ENCODE measurements at places on chromosomes 7 and 10.
A peak's percentile ranks its signal among the peaks of the same experiment; 100 is the strongest.

- no peak for DNase-seq
Measured at GRCh38 chr7:148153616-148154284, 436.8 kb upstream of the C7orf33 start.

DNA sequence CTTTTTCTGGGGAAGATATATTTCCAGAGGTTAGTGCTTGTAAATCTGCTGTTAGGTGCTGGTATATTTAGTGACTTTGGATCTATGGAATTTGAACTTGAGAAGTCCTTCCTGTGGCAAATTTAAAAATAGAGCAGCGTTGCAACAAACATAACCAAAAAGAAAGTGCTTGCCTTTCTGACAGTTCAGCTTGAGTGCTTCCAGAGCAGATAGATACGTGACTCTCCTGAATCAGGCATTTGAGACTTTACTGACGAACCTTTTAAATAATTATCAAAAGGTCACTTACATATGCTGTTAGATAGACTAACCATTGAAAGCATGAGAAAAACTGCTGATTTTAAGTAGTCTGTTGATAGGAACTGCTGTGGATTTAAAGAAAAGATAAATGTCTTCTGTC, 387.5 kb upstream of the LRRTM3 start:
- DNase-seq, result no peak

DNA sequence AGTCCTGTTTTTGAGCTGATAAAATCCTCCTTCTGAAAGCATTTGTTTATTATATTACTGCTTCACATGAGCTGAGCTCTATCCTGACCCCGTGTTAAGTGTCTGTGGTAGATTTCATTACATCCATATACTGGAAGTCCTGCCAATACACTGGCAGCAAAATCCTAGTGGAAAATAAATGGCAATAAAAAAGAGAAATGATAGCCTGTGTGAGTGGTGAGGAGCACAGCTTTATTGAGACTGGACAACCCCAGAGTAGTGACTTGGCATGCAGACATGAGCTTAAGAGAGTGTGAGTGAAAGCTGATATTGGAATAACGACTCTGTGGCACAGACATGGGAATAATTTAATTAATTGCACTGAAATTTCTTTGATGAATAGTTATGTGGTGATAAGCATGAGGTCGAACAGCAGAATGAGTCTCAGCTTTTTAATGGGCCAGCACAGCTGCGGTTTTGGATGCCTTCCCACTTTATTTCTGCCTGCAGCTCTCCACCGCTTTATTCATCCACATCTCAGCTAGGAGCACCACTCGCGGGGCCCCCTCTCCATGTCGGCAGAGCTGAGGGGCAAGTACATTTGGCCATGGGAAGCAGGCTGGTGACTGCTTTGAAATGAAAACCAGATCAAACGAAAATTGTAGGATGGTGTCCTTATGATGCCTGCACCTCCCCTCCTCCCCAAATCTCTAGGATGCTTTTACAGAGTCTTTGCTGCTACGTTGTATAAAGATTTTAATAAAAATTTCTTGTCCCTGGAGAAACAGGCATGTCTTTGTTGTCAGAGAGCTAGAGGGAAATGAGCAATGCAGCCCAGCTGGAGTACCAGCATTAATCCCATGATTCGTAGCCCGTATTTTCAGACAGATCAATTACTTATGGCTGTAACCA, 494.3 kb downstream of the AUTS2 start:
- no peak for DNase-seq

GRCh38 chr10:845526-845925, 86.0 kb downstream of the LARP4B start:
- DNase-seq, result no peak

DNA sequence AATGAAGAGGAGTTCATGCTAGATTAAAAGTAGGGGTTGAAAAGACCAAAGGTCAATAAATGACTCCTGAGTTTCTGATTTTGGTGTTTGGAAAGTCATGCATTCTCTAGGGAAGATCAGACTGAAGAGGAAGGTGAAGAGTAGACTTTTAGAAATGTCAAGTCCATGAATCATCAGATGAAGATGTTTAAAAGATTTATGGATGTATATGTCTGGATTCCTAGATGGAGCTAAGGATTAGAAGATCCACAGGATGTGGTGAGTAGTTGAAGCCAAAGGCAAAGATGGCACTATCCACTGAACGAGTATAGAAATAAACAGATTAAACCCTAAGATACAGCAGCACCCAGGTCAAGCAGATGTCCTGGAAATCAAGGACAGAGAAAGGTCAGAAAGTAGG, 298.5 kb downstream of the GPAM start:
- DNase-seq, result no peak

DNA sequence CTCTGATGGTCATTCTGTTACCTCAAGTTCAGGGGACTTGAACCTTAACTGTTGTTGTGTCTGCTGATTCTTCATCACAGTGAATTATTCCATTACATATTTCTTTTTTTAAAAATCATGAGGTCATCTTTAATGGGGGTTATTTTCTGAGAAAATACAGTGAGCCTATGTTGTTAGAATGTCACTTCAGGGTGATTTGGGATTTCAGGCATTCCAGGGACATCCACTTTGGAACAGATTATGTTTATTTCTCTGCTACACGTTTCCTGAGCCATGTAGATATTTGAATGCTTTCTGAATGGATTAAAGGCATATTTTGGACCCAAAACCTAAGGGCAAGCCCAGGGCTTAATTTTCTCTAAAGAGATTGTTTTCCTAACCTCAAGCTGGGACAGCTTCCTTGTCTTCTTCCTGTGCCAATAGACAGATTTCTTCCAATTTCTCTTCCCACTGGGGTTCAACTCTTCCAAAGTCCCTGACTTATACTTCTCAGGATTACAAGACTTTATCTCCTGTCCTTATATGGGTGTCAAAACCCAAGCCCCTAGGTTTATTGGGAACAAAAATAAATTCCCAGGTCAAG, 271.7 kb downstream of the ARHGAP12 start:
- DNase-seq, result no peak

- peak; percentile 47 for DNase-seq
Measured at GRCh38 chr7:38796626-38797501, 112.1 kb downstream of the VPS41 start.

DNA sequence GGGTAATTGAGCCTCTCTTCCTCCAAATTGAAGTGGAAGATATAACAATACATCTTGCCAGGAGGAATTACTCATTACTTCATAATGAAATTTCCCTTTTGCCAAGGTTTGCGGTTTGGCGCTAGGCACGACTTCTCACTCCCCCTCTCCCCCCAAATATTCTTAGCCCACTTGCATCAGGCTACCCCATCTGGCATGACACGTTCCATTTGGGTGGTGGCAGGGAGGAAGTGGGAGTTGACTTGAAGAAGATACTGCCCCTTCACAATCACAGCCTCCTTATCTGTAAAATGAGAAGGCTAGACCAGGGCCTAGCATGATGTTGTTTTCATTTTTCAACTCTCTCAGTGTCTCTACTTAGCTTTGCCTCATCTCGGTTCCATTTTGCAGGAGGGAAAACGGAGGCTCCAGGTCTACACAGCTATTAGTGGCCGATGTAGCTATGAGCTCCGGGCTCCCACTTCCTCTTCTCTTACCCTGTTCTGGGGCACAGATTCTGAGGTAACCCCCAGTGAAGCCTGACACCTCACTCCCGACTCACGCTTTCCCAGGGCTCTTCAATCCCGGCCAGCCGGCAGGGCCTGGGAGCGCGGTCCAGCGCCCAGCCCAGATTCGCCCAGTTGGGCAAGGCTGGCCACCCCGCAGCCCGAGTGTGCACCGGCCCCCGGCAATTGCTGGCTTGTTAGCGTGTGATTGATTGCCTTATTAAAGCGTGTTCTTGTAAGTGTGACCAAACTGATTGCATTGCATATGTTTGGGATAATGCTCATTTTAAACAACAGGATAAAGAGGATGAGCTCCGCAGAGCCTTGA, 6.5 kb downstream of the EVX1 start:
- no peak for DNase-seq

DNA sequence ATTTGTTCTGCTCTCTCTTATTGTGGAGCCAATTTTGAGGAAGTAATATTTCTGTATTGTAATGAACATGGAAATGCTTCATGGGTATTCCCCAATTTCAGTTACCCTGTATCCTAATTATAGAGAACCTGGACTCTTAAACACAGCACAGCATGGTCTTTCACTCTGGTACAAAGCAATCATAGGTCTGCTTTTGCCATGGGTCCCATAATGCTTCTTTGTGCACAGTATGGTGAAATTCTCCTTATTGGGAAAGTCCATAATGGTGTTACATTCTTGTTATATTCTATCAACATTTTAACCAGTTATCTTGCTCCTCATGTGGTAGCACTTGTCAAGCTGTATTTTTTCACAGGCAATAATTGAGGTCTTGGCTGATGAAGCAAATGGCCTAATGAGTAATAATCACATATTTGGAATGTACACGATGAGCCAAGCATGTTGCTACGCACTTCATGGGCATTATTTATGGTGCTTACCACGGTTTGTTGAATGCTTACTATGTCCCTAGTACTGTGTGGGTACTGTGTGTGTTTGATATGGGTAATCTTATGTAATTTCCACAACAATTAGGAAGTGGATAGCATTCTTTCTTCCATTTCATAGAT, 42.9 kb downstream of the PRKG1 start:
- no peak for DNase-seq

DNA sequence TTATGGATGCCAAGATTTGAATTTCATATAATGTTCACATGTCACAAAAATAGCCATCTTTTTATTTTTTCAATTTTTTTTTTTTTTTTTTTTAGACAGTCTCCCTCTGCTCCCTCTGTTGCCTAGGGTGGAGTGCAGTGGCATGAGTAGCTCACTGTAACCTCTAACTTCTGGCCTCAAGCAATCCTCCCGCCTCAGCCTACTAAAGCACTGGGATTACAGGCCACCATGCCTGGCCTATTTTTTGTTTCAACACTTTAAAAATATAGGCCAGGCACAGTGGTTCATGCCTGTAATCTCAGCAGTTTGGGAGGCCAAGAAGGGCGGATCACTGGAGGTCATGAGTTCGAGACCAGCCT, 246.3 kb downstream of the SKIDA1 start:
- DNase-seq, result no peak

GRCh38 chr7:507623-508300, 11.9 kb downstream of the PDGFA start:
- DNase-seq, result no peak

- peak; percentile 48 for DNase-seq
Measured at GRCh38 chr7:1922071-1922869, 252.2 kb downstream of the ELFN1 start.

- no peak for DNase-seq
Measured at GRCh38 chr10:98269435-98269912, 1.5 kb upstream of the LOXL4 start.

DNA sequence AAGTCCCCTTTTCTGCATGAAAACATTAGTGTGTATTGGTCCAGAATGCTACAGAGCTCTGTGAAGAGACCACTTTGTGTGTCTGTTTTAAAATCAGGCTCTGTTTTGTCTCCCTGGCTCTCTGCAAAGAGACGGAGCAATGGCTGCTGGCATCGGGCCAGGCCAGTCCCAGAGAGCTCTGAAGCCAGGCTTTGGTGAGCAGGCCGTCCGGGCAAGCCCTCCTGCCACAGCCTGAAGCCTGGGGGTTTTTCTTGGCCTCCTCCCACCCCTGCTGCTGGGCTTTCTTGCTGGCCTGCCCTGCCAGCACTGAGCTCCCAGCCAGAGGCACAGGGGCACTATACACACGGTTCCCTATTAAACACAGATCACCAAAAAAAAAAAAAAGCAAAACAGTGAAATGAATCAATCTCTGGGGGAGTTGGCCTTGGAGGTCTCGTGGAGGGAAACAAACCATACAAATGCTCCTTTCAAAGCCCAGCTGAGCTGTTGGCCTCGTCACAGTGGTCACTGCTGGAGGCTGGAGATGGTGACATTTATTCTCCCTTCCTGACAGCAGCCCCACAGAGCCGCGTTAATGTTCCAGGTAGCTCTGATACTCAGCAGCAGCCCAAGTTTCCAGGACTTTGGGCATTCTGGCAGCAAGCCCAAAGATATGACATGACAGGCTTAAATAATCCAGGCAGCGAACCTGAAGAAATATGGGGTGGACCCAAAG, 237.2 kb downstream of the TCF7L2 start:
- DNase-seq, result no peak

- DNase-seq, result no peak
Measured at GRCh38 chr10:31098046-31098445, 66.4 kb upstream of the ZNF438 start.

DNA sequence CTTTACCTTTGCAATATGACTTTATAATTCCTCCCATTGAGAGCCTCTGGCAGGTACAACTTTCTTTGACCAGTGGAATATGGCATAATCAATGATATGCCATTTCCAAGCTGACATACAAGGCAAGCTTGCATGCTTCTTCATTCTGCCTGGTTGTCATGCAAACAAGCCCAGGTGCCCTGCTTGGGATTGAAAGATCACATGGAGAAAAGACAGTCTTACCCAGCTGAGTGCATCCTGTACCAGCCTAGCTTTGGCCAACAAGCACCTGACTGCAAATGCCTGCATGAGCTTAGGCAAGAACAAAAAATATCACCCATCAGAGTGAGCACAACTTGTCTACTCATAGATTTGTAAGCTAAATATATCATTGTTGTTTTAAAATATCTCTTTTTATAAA, 82.9 kb upstream of the KCND2 start:
- no peak for DNase-seq

DNA sequence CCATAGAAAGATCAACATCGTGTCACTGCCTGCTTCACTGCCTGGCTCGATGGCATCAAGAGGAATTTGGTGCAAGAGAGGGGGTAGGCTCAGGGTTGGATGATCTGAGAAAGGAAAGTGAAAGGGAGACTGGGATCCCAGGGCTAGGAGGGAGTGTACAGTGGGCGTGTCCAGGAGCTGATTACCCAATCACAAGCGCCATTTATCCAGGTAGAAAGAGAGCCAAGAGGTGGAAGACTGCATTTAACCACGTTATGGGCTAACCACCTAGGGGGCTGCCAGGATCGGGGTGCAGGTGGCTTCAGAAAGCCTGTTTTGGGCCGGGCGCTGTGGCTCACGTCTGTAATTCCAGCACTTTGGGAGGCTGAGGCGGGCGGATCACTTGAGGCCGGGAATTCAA, 10.3 kb downstream of the PODXL start:
- DNase-seq, result no peak

DNA sequence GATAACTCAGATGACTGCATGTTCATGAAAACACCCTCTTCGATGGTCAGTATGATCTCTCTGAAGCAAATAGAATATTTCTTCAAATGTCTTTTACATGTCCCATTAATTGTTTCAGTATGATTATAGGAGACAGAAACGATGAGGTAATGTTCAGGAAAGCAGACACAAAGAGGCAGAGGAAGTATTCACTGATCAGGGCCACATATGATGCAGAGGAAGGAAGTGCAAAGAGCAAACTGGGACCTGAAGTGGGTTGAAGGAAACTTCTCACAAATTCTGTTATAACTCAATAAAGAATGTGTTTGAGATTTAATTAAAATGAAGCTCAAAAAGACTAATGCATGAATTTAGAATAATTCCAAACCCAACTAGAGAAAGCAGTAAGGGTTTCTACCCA, 70.5 kb downstream of the TES start:
- no peak for DNase-seq

GRCh38 chr7:139046143-139046542, 10.3 kb upstream of the ZC3HAV1L start:
- no peak for DNase-seq

- no peak for DNase-seq
Measured at GRCh38 chr10:7188456-7189050, 222.3 kb downstream of the SFMBT2 start.

GRCh38 chr7:4147926-4148620, 534.0 kb upstream of the FOXK1 start:
- no peak for DNase-seq
